ENCODE measurements at places on chromosomes 1 and 21.

GRCh38 chr1:70659891-70660290 is 248.8 kb downstream of the CTH start:
- no peak for DNase-seq

GRCh38 chr1:221839782-221840395 is 98.0 kb upstream of the DUSP10 start:
- peak; percentile 38 for DNase-seq

DNA sequence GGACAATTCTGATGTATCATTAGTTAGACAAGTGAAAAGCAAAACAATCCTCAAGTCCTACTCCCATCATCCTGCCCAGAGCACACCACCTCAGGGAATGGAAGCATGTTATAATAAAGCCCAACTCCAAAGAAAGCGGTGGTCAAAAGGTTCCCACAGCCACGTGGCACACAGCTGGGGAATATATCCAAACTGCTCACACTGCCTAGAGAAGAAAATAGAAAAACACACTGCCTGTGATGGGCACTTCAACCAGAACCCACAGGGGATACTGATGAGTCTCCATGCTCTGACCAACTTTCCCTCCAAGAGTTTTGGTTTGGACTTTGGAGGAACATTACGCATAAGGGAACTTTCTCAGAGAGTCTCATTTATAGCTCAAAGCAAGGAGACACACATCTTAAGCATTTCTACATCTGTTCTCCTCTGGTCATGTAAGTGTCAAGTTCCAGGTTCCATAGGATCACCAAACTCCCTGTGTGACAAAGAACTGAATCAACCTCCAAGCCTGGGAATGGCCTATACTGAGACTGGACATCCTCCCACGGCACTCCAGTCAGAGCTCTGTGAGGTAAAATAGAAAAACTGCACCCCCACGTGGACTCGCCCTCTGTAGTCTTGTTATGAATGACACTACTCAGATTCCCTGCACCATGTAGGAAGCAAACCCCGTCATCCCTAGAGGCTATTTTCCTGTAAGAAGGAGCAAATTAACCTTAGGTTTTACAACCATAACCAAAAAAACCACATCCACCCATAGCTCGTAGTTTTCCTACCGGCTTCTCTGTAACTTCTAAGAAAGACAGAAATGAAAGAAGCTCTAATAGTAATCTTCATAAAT is 12.2 kb downstream of the DSTYK start:
- DNase-seq: no peak

GRCh38 chr1:27778056-27778455 is 5.0 kb downstream of the STX12 start:
- DNase-seq: no peak

DNA sequence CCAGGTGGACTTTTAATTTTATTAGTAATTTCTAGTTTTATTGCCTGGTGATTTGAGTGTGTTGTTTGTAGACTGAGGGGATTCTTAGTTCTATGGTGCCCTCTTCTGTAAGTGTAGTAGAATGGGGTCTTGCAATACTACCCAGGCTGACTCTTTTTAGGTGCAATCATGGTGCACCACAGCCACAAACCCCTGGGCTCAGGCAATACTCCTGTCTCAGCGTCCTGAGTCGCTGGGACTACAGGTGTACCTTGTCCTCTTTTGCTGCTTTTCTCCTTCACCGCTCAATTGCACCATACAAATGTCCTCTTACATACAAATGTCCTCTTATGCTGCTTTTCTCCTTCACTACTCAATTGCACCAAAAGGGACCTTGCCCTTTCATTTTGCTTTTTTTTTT is 43.1 kb downstream of the SCP2 start:
- DNase-seq: no peak

GRCh38 chr1:7006996-7007871 is 222.0 kb downstream of the CAMTA1 start:
- no peak for DNase-seq

DNA sequence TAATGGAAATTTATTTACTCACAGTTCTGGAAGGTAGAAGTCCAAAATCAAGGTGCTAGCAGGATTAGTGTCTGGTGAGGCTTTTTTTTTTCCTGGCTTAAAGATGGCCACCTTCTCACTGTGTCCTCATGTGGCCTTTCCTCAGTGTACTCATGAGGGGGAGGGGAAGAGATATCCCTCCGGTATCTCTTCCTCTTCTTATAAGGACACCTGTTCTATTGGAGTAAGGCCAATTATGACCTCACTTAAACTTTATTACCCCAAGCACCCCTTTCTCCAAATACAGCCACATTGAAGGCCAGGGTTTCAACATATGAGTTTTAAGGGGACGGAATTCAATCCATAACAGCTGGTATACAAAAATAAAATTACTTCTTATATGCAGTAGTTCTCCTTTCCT is 203.7 kb upstream of the C1orf87 start:
- no peak for DNase-seq

DNA sequence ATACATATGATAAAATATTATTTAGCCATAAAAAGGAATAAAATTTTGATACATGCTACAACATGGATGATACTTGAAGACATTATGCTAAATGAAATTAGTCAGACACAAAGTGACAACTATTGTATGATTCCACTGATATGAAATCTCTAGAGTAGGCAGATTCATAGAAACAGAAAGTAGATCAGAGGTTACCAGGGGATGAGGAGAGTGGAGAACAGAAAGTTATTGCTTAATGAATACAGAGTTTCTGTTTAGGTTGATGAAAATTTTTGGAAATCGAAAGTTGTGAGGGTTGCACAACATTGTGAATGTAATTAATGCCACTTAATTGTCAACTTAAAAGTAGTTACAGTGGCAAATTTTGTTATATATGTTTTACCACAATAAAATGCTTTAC is 315.7 kb upstream of the USP25 start:
- DNase-seq: no peak

Data from activated CD8-positive, alpha-beta memory T cell treated with anti-CD3 and anti-CD28 coated beads for 1 hour (primary cell).